ENCODE measurements at places on chromosomes 7 and 10.

- no peak for DNase-seq
Observed at GRCh38 chr10:90571481-90572258, 286.2 kb downstream of the HTR7 start.

- no peak for DNase-seq
Observed at GRCh38 chr10:113177156-113177935, 227.3 kb downstream of the TCF7L2 start.

- no peak for DNase-seq
Observed at GRCh38 chr7:159197066-159197975, 52.7 kb upstream of the VIPR2 start.

DNA sequence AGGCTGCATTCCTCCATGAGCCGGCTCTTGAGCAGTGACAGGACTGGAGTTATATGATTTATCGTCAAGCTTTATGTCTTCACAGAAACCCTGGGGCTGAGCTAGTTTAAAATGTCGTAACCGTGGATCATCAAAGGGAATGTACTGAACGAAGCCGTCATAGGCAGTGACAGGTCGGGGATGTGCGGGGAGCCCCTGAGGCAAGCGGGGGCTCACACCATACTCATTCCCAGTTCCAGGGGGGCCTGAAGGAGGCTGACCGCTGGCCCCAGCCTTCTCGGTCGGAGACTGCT, 30.7 kb downstream of the JCAD start:
- no peak for DNase-seq

Data from natural killer cell treated with Interleukin-12 subunit alpha and Interleukin-12 subunit beta and Interleukin-15 and Interleukin-18, amount 100 ng/mL, for 72 hours (primary cell).